ENCODE measurements at places on chromosomes 3 and 15.

GRCh38 chr3:39809181-39809994 is at the start of gene MYRIP:
Gene MYRIP (plus strand): TSS chr3:39809609. CDS start chr3:39900817, 91,208 bp downstream.
- no peak for DNase-seq

- no peak for DNase-seq
These were observed 44.4 kb upstream of the C3orf38 start for GRCh38 chr3:88105325-88105724.

DNA sequence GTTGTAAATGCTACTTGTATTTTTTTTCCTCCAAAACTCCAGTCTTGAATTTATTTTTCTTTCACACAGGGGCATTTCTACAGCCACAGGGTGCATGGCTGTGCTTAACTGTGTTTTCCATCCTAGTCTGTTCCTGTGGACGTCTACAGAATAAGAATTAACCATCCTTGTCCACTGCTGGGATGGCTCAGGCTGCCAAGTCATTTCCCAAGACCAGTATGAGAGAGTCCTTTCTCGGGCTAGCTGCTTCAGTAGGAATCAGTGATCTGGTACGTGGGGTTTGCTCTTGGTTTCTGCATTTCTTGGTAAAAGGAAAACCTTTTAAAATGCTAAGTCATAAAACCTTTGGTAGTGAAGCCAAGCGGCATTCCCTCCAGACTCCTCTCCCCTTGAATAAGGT is 29.8 kb downstream of the CHDH start:
- no peak for DNase-seq

DNA sequence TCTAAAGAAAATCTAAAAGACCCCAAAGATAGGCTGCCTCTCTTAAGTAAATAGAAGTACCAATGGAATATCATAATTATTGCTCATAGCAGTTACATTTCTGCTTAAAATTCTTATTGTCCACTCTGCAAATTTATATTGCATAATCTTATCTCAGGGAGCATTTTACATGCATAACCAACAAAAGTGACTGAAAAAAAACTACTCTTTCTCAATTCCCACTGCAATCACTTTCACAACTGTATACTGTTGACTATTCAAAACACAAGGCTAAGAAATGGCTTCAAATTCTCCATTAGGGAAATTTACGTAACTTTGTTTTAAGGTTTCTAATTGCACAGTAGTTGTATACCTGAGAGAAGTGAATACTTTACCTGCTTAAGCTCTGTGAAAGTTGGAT is 56.3 kb downstream of the HMG20A start:
- no peak for DNase-seq

DNA sequence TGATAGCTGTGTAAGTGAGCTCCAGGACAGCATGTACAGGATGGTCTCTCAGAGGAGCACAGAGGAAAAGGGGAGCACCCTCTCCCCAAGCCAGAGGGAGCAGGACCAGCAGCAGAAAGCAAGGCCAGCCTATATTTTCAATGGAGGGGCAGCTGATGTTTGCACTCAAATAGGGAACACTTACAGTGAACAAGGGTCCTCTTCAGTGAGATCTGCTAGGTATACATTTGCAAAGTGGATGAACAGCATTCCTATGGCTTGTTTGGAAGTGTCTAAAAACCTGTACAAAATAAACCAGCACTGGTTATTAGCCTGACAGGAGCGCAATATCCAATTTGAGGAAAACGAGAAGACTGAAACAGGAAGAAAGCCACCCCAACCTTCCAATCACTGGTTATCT is 17.6 kb upstream of the MUSTN1 start:
- no peak for DNase-seq

DNA sequence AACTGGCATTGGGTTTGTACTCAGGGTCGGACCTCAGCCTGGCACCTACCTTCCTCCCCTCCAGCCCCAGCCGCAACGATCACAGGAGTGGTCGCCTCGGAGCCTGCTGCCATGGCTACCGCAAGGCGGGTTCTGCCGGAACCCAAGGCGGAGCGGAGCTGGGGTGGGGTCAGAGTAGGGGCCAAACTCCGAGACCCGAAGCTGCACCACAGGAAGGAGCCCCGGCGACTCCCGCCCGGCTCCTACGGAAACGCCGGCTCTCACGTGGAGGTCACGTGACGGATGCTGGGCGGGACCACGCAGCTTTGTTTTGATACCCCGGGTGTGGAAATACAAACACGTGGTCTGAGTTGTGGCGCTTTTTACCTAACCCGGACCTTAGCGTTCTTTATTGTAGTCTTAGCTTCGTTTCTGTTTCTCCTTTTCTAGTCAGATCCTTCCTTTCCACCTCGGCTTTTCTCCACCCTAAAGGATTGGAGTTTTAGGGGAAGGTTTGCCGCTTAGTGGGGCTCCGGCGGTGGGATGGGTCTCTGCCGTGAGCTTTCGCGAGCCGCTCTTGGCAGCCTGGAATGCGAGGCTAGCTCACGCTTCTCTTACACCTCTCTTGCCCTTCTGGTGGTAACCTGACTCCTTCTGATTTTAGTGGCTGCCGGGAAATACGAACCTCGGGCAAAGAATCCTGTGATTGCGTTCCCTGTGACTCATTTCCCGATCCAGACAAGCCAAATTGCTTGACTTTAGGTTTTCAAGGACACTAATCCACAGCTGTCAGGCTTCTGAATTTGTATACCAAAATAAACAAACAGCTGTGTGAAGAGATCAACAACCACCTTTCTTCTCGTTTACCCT is at the start of gene HSPBAP1:
Gene HSPBAP1, minus strand, starts transcription at position 264 of the 849 bp plus-strand sequence. Its CDS starts 151 bp downstream, at position 113.
- DNase-seq = peak; percentile 88

DNA sequence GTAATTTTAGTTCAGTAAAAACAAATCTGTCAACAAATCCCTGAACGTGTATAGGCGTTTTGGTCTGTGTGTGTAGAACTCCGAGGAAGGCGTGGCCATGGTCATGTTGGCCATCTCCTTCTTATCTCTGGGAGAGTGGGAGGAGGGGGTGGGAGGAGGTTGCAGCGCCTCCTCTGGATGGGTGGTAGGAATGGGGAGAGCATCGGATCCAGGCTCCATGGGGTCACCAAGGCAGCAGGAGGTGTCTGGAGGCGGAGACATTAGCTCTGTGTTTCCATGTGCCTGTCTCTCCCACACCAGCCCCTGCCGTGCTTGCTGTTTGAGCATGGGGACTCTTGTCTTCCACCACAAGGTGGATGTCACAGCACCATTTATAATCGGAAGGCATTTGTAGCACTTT is 34.5 kb upstream of the TRPM1 start:
- no peak for DNase-seq

GRCh38 chr15:31365032-31365654 is 38.5 kb downstream of the KLF13 start:
- no peak for DNase-seq

- no peak for DNase-seq
These were observed 24.7 kb downstream of the CPN2 start for GRCh38 chr3:194326192-194326967.

GRCh38 chr3:126486360-126486847 is 10.7 kb upstream of the ZXDC start:
- no peak for DNase-seq

DNA sequence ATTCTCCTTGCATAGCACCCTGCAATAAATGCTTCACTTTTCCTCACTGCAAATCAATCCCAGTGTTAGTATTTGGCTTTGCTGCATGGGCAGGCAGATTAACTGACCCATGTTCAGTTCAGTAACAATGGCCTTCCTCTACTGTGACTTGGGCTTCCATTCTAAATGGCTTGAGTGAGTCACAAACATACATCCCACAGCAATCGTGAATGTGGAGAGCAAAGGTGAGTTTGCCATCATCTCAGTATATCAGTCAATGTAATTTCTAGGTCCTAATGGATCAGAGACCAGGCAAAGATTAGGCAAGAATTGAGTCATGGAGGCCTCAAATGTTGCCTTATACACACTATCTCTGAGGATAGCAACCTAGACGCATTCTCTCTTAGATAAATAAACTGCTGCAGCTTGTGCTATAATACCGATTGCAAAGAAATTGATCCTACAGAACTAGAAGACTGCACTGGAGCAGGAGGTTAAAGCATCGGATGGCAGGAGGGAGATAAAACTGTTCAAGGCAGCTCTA is 8.3 kb upstream of the ATP8B4 start:
- DNase-seq = no peak

DNA sequence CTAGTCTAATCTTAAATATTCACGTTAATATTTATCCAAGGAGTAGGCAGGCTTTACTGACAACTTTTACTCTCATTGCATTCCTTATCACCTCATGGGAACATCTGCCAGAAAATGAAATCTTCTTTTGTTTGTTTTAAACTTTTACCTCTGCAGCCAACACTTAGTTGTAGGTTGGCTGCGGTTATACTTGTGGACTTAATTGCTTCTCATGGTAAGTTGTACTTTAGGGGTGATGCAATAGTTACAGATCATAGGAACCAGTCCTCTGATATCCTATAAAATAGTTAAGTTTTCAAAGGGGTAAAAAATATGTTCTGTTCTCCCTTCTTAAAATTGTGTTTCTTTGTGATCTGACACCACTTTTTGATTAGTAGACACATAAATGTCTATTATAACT is 321.9 kb downstream of the ZPLD1 start:
- DNase-seq = no peak

- DNase-seq = no peak
These were observed 2.5 kb upstream of the TBC1D21 start for GRCh38 chr15:73870700-73871408.

- no peak for DNase-seq
These were observed 52.7 kb upstream of the GCNT3 start for GRCh38 chr15:59558851-59559250.

DNA sequence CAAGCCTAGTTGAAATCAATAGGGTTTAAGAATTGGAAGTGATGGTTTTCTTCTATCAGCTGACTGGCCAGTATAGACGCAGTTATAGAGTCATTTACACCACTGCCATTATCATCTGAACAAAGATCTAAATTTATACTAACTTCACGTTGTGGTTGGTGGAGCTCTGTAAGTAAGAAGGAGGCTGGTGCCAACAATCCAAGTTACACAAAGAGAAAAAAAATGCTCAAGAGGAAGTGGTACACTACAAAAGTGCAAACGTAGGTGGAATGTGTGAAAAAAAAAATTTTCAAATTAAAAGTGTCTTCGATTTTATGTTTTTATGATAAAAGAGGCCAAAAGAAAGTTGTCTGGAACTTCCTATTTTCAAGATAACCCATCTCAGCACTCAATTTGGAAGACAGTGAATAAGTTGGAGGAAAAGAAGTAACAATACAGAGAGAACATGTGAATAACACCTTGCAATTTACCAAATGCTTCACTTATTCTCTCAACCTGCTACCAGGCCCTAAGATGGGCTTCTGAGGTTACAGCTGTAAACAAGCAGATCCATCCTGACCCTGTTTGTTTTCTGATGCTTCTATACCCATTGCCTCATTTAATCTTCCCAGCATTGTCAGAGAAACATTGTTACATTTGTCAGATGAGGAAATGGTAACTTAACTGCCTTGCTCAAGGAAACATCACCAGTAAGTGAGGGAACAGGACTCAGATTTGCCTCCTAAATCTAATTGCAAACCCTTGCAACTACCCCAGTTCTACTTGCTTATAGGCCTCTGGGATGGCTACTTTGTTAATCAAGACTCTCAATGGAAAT is 12.0 kb upstream of the TASOR start:
- no peak for DNase-seq

DNA sequence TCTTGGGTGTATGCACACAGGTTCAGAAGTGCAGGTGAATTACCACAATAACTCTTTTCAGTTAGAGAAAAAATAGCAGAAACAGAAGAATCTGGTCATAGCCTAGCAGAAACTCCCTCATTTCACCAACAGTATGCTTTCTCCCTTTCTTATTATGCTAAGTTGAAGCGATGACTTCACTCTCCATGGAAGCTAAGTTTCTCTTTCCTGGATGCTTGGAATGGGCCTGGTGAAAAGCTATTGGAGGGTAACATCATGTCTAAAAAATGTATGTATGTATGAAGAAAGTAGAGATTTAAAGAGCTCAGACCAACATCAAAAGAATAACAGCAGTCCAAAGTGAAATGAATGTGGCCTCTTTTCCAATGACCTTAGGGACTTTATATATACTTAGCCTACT is 145.5 kb downstream of the TIGIT start:
- DNase-seq = no peak

DNA sequence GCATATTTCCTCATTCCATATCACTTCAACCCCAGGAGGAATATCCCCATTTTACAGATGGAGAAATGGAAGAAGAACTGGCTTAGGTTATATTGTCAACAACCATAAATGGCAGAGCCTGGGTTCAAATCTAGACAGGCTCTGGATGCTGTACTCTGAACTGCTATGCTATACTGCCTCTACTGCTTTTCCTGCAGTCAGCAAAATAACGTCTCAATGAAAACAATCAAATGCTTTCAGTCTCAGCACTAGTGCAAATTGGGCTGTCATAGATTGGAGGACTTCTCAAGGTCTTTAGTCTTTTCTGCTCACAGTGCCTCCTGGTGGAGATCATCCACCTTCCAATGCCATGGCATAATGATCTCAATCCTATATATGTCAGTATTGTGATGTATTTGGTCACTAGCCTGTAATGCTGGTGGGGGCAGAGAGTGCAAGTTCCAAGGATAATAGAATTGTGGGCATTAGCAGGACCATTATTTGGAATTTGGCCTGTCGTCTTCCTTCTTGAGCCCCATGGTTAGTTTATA is 285.0 kb downstream of the CLSTN2 start:
- no peak for DNase-seq

- no peak for DNase-seq
These were observed 57.9 kb downstream of the B3GNT5 start for GRCh38 chr3:183310936-183311335.

GRCh38 chr3:171972871-171973348 is 66.5 kb upstream of the FNDC3B start:
- no peak for DNase-seq

- DNase-seq = no peak
These were observed 11.6 kb downstream of the PLA1A start for GRCh38 chr3:119609301-119609700.

DNA sequence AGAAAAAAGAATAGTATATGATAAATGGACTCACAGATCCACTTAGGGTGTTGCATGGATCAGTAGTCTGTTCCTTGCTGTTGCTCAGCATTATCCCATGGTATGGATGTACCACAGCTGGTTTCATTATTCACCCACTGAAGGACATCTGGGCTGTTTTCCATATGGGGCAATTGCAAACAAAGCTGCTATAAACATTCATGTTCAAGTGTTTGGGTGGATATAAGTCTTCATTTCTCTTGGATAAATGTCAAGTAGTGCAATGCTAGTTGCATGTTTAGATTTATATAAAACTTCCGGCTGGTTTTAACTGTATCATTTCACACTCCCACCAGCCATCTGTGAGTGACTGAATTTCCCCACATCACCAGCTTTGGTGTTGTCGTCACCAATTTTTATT is 137.7 kb downstream of the ASB7 start:
- no peak for DNase-seq

DNA sequence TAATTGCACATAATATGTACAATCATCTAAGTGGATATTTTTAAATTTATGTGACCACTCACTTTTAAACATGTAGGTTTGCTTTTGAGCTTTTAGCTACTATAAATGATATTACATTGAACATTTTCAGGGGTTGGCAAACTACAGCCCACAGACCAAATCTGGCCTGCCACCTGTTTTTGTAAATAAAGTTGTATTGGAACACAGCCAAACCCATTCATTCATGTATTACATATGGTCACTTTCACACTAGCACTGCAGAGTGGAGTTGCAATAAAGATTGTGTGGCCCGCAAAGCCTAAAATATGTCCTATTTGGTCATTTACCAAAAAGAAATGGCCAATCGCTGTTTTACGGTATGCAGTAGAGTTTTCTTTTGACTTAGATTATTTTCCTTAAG is 21.2 kb downstream of the CMTM7 start:
- DNase-seq = no peak

- no peak for DNase-seq
These were observed 700.5 kb upstream of the NAALADL2 start for GRCh38 chr3:174158674-174159073.
